Osteoblast (primary cell): ENCODE measurements at places on chromosomes 13 and 19. TPM values are rescaled to one million over a fixed set of nuclear protein-coding genes. Genes with fewer than 3 reads are reported as not detected.

DNA sequence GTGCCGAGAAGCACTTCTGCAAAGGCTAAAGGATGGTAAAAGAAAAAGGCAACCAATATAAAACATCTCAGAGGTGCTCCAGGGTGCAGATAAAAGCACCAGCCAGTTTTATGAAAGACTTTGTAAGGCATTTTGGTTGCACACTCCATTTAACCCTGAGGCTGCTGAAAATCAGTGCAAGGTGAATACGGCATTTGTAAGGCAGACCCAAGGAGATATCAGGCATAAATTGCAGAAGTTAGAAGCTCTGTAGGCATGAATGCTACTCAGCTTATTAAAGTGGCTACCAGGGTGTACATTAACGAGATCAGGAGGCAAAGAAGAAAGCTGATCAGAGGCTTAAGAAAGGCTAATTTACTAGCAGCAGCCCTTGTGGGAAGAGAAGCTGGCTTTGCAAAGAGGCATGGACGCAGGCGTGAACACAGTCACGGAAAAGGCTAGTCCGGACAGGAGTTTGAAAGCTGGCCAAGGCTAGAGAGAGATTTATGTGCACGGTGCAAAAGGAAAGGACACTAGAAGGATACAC, 99.6 kb downstream of the ZNF429 start:
- peak; percentile 69 for DNase-seq

GRCh38 chr13:26048741-26049140, 3.1 kb downstream of the SHISA2 start:
- DNase-seq: no peak

- peak; percentile 99 for DNase-seq
These were observed 2.0 kb upstream of the INAFM1 start for GRCh38 chr19:47272448-47273312.

DNA sequence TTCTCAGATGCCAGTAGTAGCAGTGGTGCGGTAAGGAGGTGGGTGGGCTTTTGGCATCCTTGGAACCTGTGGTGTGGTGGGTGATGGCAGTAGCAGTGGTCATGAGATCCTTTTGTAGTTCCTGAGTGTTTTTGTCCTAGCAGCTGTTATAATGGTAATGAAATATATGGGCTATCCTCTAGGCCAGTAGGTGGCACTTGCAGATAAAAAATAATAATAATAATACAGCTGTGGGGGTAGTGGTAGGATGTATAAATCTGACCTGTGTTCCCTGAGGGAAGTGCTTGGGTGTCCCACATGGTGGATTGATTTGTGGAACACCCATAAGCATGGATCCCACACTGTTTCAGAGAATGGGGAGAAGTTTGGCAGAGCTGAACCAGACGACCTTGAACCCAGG, 334.0 kb downstream of the SLITRK5 start:
- no peak for DNase-seq

- no peak for DNase-seq
These were observed 1169.6 kb downstream of the EFNB2 start for GRCh38 chr13:105365831-105366230.

Gene ZNF90
- total RNA-seq: 1.1 and 1.2 TPM in 2 replicates

Gene SLC6A16
- total RNA-seq: 0.72 and 1.2 TPM in 2 replicates

- no peak for DNase-seq
These were observed 1.8 kb downstream of the FREM2 start for GRCh38 chr13:38688674-38689073.

DNA sequence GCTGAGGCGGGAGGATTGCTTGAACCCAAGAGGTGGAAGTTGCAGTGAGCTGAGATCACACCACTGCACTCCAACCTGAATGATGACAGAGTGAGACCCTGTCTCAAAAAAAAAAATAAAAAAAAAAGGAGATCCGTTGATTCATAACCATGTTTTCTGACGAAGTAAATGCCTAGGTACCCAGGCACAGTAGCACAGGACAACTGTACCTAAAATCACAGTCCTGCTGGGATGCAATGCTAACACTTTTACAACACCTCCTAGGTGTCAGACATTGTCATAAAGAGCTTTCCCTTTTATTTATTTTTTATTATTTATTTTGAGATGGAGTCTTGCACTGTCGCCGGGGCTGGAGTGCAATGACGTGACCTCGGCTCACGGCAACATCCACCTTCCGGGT, 2.5 kb upstream of the TTC9B start:
- DNase-seq: no peak

- peak; percentile 77 for DNase-seq
These were observed at the start of gene TNNT1 for GRCh38 chr19:55149078-55150003. Gene TNNT1, minus strand, starts transcription at chr19:55149206. Its CDS starts 2,049 bp downstream, at chr19:55147157.

DNA sequence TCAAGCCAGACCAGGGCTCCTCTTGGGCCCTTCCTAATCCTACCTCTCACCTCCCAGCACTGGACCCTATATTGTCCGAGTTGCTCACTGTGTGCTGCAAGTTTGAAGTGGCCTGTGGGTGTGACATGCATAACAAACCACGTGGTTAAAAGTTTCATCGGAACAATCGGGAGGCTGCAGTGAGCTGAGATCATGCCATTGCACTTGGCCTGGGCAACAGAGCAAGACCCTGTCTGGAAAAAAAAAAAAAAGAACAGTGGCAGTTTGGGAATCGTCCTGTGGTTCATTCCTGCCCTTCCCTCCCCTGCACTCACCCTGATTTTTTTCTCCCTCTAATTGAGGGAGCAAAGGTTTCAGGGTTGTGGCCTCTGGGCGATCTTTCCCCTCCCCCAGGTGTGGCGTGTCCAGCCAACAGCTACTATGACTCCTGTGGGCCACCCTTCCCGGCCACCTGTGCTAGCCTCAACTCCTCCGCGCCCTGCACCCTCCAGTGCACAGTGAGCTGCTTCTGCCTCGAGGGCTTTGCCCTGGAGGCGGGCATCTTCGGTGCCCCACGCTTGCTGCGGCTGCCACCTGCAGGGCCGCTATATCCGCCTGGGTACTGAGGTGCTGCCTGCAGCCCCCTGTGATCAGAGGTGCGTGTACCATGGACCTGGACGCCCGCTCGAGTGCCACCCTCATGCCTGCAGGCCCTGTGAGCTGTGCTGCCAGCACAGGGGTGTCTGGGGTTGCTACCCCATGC, 16.3 kb upstream of the FXYD3 start:
- DNase-seq: peak; percentile 57

Gene PROZ
- not detected in 2 replicates for total RNA-seq

DNA sequence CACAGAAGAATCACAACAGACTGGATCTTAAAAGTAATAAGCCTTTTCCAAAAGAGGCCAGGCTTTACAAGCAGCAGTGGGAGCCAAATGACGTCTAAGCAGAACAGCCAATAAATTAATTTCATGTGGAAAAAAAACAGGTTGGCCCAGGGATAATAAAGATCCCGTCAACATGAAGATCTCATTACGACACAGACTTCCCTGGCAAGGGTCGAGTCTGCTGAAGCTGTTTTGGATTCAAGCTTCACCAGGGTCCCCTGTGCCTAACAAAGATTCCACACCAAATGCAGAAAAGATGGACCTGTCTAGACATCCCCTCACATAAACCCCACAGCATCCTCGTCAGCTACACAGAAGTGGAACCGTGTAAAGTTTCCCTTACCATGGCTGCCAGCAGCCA, 215.1 kb upstream of the ZNF507 start:
- no peak for DNase-seq

DNA sequence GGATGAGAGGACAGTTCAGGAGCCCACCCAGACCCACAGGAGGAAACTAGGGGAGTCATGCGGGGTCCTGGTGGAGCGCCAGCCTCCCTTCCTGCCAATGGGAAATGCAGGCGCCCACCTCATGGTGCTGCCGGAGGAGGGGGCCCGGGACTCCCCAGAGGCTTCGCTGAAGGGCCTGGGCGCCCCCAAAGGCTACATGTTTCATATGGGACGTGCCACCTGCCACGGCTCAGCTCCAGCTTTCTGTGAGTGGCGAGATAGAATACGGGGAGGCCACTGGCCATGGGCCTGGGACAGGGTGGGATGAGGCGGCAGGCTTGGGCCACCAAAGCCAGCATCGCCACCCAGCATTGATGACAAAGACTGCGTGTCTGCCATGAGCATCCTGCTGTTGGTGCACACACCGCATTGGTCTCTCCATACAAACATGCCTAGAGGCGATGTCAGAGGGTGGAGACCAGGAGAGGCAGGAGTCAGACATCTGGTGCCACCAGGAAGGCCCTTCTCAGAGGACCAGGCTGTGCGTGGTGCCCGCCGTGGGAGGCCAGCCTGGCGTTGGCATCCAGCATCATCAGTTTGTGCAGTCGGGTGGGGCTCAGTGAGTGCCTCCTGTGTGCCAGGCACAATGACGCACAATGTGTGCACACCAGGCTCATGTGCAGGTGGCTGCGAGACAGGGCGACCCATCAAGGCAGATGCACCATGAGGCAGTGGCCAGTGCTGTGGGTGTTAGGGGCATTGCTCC, 1.2 kb upstream of the F10 start:
- DNase-seq: peak; percentile 73

DNA sequence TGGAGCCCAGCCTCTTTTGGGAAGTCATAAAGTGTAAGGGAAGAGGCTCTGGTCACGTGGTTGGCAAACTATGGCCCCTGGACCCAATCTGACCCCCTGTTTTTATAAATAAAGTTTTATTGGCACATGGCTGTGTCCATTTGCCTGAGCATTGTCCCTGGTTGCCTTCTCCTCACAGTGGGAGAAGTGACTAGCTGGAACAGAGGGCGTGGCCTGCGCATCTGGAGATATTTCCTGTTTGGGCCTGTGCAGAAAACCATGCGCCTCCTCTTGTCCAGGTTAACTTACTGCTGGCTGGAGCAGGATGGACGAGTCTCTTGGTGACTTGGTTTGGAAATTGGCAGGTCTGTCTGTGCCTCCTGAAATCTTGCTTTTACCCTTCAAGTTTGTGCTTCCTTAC, 48.3 kb downstream of the KDM4B start:
- peak; percentile 59 for DNase-seq

- DNase-seq: peak; percentile 49
These were observed 8.2 kb downstream of the PEPD start for GRCh38 chr19:33513424-33513823.

DNA sequence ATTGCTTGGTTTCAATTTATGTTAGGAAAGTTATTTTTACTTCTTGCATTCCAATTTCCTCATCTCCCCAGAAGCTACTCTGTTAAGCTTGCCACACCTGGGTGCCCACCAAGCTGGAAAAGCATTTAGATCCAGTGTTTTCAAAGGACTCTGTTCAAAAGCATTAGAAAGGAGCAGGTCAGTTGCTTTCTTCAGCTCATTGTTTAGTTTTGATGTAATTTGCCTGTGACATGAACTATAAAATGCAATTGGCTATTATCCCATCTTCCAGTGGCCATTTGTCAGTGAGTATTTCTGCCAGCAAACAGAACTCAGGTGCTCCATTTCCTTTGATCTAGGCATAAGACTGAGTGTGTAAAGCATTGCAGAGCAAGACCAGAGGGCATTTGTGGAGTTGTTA, 46.7 kb upstream of the RNF113B start:
- DNase-seq: no peak

Gene PDX1
- not detected in 2 replicates for total RNA-seq

DNA sequence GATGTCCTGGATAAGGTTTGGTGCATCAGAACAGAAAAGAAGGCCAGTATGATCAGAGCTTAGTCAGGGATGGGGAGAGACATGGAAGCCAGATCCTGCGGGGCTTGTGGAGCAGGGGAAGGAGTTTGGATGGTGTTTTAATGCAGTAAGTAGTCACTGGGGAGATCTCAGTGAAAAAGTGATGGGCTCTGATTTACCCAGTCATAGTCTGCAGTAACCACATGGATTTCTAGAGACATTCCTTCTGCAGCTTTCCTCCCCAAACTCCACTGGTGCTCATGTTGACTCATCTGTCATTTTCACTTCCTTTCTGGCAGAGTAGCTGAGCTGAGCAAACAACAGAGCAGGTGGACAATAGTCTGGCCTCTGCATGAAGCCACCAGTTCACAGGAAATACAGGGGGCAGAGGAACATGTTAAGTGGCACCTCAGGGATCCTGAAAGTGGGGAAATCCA, 144.1 kb downstream of the DPF1 start:
- DNase-seq: peak; percentile 100

DNA sequence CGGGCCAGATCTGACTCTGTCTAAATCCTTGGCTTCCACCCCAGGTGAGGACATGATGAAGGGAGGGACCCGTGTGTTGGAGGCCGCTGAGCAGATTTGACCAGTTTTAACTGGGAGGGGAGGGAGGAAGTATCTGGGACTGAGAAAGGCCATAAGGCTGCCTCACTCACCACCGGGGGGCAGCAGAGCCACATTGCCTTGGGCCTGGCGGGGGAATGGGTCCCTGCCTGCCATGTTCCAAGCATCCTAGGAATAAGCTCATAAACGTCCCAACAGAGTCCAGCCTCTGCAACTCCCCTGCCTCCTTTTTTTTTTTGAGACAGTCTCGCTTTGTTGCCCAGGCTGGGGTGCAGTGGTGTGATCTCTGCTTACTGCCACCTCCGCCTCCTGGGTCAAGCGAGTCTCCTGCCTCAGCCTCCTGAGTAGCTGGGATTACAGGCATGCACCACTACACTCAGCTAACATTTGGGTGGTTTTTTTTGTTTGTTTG, 15.5 kb downstream of the MAST3 start:
- peak; percentile 99 for DNase-seq

- DNase-seq: peak; percentile 68
These were observed 44.5 kb downstream of the TMEM255B start for GRCh38 chr13:113803409-113804016.

DNA sequence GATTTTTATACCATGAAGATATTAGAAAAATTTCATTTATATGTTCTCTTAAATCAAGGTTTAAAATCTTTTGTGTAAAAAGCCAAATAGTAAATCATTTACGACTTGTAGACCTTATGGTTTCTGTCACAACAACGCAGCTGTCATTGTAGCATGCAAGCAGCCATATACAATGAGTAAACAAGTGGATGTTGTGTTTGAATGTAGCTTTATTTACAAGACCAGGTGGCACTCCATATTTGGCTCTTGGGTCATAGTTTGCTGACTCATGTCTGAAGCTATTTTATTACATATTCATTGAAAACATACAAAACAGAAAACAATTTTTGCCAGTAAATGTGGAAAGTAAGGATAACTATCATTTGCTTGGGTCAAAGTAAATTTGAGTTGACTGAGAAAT, 930.8 kb downstream of the SLITRK5 start:
- no peak for DNase-seq

DNA sequence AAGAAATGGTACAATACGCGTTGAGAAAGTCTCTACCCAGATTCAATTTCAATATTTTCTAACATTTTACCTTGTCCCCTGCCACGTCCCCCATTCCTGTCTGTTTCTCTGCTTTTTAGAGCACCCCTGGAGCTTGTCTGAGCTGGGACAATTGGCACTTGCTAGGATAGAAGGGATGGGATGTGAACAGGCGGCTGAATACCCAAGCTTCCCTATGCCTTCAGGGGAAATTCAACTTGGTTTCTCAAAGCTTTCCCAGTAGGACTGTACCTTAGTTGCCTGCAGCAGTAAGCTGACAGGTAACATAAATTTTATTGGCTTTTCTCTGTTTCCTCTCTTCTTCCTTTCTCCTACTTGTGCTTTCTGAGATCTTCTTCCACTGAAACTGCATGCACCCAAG, 1663.3 kb downstream of the EFNB2 start:
- DNase-seq: no peak
